ENCODE measurements at places on chromosomes 11 and 22. TPM values are rescaled to one million over a fixed set of nuclear protein-coding genes. Genes with fewer than 3 reads are reported as not detected.

Gene TPBGL
- not detected for total RNA-seq

GRCh38 chr22:43878831-43879550 lies 12.8 kb downstream of the PNPLA5 start:
- DNase-seq = no peak

Gene NLRP10
- 0.14 TPM for total RNA-seq

GRCh38 chr11:128620309-128621100 lies 33.1 kb upstream of the ETS1 start:
- DNase-seq = no peak

DNA sequence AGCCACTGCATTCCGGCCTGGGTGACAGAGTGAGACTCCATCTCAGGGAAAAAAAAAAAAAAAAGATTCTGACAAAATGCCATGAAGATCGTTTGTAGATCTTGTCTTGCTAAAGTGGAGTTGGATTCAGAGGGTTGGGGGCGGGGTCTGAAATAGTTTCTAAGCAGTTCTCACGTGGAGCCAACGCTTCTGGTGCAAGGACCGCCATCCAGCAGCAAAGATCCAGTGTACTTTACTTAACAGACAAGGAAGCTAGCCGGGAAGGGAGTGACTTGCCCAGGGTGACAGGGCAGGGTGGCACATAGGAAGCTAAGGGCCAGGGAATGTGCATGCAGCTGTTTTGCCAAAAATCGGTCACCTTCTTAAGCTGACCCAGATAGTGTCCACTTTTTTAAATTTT lies 27.4 kb downstream of the APOL1 start:
- DNase-seq = no peak

DNA sequence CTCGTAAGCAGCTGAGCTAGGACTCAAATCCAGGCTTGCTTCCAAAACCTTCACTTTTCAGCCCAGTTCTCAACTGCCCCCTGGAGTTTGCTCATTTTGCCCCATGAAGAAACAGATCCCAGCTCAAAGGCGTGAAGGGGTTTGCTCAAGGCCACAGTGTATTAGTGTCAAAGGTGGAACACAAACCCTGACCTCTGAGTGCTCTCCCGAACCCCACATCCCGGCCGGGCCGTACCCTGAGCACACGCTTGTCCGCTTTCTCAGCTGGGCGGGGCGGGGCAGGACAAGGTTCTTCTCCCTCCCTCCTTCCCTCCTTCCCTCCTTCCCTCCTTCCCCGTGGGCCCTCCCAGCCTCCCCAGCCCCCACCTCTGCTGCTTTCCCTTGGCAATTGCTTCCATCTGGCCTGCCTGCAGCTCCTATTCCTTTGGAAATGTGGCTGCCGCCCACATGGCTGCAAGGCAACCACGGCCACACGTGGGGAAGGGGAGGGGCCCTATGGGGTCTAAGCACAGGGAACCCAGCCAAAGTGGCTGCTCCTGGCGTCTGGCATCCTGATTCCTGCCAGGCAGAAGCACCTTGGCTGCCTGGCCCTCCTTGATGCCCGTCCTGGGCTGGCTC lies 4.1 kb downstream of the ST3GAL4 start:
- DNase-seq = no peak

Gene PYGM
- 12.2 TPM for total RNA-seq

Gene ADM2
- not detected for total RNA-seq

Gene DCHS1
- 62.3 TPM for total RNA-seq

DNA sequence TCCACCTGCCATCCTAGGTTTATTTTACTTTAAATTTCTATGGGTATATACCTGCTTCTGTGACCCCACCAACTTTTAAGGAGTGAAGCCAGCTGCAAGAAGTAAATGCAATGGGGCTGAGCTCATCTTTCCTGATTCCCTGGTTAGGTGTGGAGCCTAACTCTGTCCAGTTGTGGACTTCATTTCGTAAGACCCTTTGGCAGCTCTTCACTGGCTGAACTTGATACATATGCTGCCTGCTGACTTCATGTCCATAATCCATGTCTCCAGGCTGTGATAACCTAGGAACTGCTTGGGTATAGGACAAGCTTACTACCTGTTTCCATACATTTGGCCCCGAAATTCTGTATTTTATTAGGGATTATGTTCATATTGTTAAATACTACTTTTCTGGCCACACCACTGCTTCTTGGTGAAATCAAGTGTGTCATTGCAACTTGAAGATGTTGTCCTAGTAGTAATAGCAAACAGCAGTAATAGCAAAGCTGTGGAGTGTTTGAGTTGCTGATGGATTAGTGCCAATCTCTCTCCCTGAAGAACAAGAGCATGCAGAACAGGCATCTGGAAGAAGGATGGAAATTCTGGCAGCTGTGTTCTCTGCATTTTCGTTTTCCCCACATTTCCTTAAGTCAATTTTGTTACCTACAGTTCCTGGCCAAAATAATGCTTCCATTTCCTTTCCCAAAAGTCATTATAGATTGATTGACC lies 31.2 kb downstream of the LDLRAD3 start:
- no peak for DNase-seq

DNA sequence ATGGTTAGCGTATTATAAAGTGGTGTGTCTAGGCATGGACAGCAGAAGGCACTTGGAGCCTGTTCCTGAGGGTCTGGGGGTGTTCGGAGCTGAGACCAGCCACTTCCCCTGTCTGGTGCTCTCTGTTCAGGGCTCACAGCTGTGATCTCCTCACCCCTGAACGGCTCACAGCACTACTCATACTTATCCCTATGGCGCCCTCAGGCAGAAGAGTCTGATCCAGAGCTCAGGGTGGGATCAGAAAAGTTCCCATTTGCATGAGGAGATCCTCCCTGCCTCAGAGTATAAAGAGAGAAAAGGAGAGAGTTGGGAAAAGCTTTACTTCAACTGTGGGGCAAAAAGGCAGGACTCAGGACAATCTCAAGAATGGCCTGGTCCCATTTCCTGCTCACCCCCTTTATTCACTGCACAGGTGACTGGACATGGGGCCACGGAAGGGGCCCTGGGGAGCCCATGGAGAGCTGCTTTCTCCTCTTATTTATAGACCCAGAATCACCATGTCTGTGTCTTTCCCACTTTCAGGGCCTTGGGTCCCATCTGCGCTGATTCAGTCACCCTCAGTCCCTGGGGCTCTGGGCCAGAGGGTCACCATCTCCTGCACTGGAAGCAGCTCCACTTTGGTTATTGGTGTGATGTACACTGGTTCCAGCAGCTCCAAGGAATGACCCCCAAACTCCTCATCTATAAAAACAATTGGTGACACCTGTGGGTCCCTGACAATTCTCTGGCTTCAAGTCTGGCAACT lies 97.0 kb upstream of the TOP3B start:
- DNase-seq = no peak

DNA sequence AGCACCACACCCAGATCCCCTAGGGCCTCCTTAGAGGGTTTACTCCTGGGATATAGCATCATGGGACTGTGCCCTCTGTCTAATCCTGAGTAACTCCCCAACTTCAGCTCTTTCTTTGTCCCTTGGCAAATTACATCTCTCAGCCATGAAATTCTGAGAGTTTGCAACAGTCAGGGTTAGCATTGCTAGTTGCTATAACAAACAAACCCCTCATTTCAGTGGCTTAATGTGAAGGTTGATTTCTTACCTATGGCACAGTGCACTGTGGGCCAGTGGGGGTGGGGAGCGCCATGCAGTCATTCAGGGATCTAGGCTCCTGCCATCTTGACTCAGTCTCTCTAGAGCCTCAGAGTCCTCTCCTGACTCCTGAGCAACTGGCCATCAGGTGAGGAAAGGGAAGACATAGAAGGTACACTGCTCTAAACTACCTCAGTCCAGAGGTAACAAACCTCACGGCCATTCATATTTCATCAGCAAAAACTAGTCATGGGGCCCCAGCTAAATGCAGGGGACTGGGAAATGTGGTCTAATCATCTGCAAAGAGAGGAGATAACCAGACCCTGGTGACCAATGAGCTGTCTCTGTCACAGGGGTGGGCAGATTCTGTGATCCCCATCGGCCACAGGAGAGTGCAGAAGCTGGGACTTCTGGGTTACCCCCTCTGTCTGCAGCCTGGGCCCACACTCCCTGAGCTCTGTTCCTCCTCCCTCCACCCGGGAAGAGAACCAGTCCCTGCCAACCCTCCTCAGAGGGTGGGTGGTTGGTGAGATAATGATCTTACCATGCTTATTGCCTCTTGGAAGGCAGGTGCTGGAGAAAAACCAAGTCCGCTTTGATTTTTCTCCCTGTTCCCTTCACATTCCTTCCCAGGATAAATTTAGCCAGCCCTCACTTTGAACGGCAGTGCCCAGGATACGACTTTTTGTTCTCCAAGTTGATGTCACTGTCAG lies 17.5 kb downstream of the PRG3 start:
- no peak for DNase-seq

DNA sequence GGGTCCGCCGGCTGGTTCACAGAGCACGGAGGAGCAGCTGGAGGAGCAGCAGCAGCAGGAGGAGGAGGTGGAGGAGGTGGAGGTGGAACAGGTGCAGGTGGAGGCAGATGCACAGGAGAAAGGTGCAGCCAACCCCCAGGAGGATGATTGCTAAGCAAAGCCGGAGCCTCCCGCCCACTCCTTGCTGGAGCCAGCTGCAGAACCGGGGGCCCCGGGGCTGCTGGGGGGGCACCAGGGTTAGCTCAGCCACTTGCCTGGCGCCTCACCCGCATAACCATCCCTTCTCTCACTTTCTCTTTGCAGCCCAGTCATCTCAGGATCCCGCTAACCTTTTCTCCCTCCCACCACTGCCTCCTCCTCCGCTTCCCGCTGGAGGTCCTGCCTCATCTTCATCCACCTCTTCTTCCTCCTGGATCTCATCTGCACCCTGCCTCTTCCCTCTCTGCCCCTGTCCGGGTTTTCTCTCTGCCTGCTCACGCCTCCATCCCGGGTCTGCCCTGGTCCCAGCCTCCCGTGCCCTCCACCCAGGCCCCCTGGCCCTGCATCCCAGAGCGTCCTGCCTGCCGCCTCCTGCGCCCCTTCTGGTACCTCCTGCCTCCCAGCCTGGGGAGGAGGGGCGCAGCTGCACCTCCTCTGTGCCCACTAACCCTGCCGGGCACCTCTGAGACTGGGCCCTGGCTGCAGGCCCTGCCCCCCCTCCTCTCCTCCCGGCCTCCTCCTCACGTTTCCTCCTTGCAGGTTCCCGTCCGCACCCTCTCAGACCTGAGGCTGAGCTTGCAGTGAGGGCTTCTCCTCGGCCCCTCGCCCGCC lies 9.5 kb downstream of the KCTD17 start:
- DNase-seq = no peak

- no peak for DNase-seq
These were observed 115.3 kb upstream of the SERPIND1 start for GRCh38 chr22:20658433-20659222.

GRCh38 chr11:108698844-108699642 lies 34.2 kb downstream of the DDX10 start:
- DNase-seq = no peak

Gene NCR3LG1
- total RNA-seq = 9.7 TPM

DNA sequence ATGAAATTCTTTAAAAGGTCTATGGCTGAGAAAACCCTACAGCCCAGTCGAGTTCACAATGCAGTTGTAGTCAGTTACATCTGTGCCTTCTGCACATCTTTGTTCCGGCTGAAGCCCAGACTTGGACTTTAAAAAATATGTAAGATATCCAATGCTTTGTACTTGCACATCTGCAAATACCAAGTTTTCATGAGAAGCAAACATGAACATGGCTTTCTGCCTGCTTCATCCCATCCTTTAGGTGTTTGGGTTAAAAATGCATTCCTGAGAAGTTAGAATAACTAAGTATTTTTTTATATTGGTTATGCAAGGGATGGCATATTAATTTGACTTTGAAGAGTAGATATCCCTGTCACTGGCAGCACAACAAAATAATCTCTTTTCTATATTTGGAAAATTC lies 528.4 kb downstream of the METTL15 start:
- no peak for DNase-seq

Gene TRIM51
- total RNA-seq = not detected

Gene KLHL35
- total RNA-seq = 6.8 TPM

- no peak for DNase-seq
These were observed 5.9 kb downstream of the IGSF9B start for GRCh38 chr11:133950874-133951326.

GRCh38 chr11:84142411-84142810 lies 856.2 kb upstream of the CCDC90B start:
- DNase-seq = no peak

GRCh38 chr11:2830030-2830812 lies 55.4 kb downstream of the CDKN1C start:
- no peak for DNase-seq

GRCh38 chr22:24230911-24231656 lies 13.8 kb downstream of the GGT5 start:
- DNase-seq = no peak

DNA sequence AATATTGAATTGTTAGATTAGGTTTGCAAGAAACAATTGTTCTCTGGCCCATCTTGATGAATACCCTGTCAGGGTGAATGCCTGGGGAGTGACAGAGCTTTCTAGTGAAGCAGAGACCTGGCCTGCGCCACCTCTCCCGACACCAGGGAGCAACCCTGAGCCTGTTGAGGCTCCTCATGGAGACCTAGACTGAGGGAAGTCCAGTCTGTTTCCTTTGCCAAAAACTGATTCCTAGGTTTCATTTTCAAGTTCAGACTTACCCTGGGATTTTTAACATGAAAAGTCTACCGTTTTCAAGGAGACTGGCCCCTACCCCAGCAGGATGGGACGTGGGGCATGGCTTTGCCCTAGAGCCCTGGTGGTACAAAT lies 173.7 kb upstream of the SORL1-AS1 start:
- no peak for DNase-seq

DNA sequence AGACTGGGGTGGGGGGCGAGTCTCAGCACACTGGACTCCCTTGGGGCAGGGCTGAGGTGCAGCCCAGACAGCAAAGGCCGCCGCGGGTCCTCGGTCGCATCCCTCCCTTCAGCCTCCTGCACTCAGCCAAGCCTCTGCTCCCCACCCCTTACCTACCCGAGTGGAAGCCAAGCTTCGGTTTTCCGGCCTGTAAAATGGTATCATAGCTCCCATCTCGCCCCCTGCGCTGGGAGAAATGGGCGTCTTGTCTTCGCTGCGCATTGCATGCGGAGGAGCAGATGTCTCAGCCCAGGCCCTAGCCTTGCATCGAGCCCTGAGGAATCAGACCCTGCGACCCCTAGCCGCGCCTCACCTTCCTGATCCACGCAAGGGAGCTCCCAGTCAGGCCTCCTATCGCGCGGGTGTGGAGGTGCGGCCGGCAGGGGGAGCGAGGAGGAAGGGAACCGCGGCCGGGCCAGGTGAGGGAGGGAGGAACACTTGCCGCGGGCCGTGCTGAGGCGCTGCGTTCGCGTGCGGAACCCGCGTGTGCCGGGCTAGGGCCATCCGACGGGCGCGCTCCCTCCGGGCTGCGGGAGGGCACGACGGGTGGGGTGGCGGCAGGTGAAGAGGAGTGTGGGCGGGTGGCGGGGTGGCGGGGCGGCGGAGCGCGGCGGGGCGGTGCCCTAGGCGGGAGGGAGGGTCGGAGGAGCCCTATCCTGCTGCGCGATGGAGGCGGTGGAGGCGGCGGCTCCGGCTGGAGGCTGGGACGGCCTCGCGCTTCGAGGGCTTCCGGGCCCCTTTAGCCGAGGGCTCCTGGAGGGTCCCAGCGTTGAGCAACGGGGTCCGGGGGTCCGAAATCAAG lies 4.1 kb upstream of the TBX1 start:
- DNase-seq = no peak

Gene ACCS
- 32.3 TPM for total RNA-seq

- DNase-seq = no peak
These were observed 897 bp downstream of the PNPLA5 start for GRCh38 chr22:43890901-43891331.
